ENCODE measurements at places on chromosomes 11 and 22.

DNA sequence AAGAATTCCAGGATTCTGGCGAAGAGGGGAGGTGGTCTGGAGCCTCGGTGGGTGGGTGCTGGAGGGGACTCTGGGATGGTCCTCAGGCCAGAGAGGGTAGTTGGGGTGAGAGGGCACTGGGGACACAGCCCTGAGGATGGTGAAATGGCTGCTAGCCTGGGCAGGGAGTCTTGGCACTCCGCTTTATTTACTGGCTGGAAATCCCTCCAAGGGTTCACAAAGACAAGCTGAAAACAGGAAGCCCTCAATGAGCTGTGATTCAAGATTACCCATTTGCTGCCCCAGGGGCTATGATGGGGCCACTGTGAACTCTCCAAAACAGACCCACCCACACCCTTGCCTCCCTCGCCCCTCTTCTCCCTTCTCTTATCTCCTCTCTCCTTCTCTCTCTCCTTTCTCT is 71.9 kb downstream of the FBXO7 start:
- DNase-seq, result no peak

DNA sequence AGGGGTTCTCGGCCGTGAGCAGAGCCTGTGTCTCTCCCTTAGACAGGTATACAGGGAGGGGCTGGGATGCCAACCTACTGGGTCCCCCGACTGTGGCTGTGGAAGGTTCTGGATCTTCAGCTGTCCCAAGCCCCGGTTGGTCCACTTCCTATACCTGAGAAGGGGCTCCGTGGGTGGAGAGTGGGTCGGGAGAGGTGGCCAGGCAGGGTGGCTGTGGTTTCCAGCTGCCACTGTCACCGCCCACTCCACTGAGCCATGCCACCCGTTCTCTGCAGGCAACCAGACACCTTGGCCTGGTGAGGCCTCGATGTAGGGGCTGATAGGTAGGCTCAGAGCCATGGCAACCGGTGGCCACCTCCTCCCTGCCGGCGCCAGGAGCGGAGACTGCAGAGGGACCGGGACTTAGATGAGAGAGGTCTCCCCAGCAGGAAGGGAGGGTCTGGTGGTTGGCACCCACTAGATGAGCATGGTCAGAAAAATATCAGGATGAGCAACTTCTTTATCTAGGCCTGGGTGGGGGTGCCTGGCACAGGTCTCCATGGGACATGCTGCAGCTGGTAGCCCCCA is 53.8 kb downstream of the TRIOBP start:
- DNase-seq, result no peak

DNA sequence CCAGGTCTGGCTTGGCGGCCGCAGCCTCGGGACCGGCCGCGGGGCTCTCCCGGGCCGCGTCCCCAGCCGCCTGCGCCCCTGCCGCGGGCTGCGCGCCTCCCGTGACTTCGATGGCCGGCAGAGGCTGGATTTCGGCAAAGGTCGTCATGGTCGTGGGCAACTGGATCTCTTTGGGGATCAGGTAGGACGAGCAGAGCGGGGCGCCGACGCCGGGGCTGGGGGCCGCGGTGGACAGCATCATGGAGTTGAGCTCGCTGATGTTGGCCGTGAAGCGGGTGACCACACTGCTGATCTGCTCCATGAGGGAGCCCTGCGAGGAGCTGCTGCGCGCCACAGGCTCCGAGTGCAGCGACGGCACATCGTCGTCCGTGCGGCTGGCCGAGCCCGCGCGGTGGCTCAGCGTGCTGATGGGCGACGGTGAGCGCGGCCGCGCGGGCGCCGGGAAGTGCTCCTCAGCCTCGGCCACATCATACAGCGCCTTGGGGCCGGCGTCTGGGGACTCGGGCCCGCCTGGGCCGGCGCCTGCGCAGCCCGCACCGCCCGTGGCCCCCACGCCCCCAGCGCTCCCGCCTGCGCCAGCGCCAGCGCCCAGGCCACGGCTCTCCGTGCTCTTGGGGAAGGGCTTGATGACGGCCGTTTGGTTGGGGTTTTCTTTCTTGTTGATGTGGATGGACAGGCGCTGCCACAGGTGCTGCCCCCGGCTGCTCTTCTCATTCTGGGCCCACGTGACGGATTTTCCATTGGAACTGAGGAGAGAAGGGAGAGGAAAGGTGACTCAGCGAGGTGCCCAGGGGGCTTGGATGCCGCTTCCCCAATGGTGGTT is 171.4 kb upstream of the CTSC start:
- no peak for DNase-seq

DNA sequence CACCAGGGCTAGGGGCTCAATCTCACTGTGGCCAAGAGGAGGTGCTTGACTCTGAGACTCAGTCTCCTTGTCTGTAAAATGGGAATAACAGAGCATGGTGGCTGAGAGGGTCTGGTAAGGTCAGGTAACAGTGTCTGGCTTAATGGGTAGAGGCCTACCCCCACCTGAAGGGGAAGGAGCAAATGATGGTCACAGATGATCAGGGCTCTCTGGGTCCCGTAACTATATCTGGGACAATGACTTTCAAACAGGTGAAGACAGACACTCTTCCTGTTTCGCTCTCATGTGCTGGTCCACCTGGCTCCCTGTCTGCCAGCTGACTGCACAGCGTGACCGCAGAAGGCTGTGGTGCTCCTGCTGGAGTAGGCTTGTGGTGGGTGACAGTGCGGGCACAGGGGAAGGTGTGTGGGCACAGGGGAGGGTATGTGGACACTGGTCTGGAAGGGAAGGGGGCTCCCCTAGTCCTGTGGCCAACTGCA is 4.0 kb downstream of the A4GALT start:
- no peak for DNase-seq

GRCh38 chr11:132453406-132453805 is 1078.9 kb downstream of the OPCML start:
- no peak for DNase-seq

DNA sequence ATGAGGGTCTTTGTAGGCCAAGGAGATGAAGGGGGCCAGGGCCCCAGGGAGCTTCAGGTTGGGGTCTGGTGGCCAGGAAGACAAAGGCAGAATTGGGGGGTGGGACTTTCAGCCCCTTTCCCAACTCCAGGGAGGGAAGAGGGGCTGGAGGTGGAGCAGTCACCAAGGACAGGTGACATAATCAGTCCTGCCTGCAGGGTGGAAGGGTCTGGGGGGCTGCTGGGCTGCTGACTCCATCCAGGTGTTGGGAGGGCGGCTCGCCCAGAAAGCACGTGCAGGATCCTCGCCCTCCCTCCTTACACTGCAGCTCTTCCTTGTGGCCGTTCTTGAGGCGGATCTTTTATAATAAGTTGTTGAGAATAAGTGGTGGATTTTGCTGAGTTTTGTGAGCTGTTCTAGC is 1491.1 kb downstream of the TBC1D22A start:
- no peak for DNase-seq

DNA sequence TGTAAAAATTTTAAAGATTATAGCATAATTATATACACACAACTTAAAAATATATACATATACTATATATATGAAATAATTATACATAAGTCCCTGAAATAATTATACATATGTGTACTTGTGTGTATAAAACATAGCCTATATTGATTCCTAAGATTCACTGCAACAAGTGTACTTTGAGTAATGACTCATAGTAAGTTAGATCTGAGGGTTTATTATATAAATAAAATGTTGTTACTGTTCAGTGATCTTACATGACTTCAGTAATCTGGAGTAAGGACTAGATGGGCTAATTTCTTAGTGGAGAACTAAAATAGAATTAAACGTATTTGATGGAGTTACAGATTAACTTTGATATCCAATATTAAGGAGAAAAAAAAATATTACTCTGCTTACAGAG is 350.5 kb downstream of the CNTN5 start:
- DNase-seq, result no peak

DNA sequence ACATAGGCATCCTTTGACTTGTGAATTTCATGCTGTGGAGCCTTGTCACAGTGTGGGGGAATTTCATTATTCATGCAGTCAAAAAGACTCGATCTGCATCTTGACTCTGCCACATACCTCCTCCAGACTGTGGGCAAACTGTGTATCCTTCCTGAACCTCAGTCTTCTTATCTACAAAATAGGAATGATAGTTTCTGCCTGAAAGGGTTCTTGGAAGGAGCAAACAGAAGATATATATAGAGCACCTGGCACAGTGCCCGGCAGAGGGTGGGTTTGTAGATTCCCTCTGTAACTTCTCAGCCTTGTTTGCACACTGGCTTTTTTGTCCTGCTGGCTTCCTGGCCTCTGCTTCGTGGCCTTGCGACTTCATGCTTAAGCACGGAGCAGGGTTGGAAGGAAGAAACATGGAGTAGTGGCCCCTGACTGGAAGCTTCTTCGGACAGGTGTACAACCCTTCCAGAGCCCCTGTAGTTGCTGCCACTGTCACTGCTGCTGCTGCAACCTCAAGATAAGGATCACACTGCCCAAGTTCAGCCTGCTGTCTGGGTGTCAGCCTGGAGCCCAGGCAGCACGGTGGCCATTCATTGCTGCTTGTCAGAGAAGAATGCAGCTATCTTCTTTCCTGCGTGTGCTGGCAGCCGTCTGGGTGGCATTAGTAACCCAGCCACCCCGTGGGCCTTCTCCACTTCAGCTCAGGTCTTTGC is 106.4 kb downstream of the MICAL2 start:
- DNase-seq, result no peak

DNA sequence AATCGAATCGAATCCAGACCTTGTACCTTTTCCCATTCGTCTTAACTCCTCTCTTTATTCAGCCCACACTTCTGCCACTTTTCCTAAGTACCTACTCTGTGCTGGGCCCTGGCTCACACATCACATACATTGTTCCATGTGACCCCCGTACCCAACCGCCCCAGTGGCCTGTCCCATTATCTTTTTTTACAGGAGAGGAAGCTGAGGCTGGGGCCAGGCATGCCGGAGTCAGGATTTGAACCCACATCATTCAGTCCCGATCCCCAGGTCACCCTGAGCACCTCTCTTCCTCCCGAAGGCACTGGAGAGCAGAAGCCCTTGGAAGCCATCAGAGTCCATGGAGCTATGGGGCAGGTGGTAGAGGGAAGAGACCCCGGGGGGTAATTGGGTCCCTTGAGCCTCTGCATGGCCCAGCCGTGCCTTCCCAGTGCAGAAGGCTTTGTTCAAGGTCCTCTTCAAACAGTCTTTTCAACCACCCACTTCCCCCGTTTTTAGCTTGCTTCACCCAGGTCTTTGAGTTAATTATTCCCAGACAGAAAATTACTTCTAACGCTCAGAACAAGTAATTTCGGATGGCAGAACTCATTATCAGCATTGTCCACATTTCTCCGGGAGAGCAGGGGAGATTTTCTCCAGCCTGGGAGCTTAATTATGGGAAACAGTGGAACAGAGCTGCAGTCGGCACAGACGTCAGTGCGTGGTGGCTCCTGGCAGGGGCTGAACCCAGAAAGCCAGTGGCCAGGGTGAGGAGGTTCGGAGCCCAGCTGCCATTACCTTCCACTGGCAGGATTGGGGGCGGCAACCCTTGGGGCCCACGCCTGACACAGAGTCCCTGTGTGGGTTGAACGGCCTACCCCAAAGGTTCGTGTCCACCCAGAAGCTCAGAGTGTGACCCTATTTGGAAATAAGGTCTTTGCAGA is 82.4 kb upstream of the RTL6 start:
- DNase-seq, result no peak

DNA sequence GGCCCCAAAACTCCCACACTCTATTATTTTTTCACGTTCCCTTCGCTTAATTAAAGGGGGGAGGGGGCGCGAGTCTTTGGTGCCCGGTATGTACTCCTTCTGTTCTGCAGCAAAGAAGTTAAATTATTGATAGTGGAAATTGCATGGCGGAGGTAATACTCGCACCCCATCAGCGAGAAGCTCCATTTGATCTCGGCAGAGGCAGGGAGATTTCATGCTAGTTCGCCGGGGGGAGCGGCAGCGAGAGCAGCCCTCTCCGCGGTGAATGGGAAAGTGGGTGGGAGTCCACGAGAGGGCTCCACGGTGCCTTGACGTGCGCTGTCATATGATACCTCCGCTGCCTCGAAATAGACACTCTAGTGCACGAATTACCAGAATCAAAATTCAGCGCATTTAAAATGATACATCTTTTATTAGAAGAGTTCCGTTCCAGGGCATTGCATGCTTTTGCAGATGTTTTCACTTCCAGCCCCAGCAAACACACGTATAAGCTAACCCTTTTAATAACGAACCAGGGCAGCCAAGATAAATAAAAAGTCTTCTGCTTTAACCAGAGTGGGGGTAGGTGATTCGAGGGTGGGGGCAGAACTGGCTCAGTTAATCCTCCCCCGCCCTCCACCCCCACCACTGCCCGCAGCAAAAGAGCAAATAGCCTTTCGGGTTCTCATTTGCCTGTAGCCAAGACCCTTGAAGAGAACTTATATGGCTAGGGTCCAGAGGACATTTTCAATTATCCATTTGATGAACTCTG is 1.3 kb upstream of the BDNF start:
- no peak for DNase-seq

- DNase-seq, result no peak
Measured at GRCh38 chr22:44068422-44069191, 44.5 kb downstream of the PARVB start.

DNA sequence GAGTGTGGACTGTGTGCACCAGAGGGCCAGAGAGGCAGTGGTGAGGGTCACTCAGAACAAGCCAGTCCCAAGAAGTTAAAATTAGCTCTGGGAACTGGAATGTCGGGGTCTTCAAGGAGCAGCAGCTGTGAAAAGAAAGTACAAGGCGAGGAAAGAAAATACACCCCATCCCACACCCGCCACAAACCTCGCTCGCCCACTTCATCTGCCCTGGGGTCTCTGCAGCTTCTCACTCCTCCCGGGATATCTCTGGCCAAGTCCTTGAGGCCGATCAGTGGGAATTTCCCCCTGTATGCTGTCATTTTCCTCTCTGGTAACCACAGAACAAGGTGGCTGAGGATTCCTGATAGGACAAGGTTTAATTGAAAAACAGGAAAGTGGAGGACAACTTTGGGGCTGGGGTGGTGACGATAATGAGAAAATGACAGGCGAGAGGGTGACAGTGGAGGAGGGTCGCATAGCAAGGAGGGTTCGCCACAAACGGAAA is 36.3 kb upstream of the TIMP3 start:
- no peak for DNase-seq

DNA sequence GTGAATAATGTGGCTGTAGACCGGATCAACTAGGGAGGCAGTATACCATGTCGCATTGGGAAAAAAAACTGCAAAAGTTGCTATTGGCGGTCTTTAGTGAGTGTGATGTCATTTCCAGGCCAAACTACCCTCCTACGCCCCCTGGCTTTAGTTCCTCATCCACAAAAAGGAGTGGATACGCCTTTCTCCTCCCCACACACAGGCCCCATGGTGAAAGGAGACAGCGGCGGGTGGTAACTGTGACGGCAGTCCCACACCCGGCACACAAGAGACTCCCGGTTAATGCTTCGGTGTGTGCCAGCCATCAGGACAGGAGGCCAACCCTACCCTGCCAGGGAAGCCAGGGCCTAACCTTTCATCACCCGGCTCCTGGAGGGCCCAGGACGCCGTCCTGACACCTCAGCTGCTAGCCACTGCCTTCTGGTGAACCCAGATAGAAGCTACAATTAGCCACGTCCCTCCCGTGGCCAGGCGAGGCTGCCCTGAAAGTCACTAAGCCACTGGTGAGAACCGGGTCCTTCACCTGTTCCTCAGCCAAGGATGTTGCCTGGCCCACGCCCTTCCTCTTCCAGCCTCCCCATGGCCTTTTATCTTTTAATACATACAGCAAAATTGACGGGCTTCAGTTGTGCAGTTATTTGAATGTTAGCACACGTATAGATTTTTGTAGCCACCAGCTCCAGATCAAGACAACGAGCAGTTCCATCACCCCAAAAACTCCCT is 10.8 kb downstream of the TP53I11 start:
- DNase-seq, result no peak

GRCh38 chr11:23688835-23689234 is 808.0 kb upstream of the LUZP2 start:
- DNase-seq, result no peak

GRCh38 chr11:116853461-116854073 is 16.1 kb upstream of the APOA1 start:
- DNase-seq, result peak; percentile 34

GRCh38 chr11:14669499-14669898 is 25.9 kb downstream of the PDE3B start:
- no peak for DNase-seq

All from activated CD4-positive, alpha-beta T cell treated with anti-CD3 and anti-CD28 coated beads, Interleukin-2, amount 50 U/mL, for 1 hour (primary cell).